Uterine smooth muscle cell (primary cell): ENCODE measurements at places on chromosomes 12 and 14. TPM values are rescaled to one million over a fixed set of nuclear protein-coding genes. Genes with fewer than 3 reads are reported as not detected.

The EML1 gene
- 60.3 and 73.4 TPM in 2 replicates for total RNA-seq

The CD69 gene
- total RNA-seq: 0.11 TPM in 1 of 2 replicates, not detected in the other

The KRT73 gene
- total RNA-seq: not detected in 2 replicates

The OAS2 gene
- 0.77 and 1.1 TPM in 2 replicates for total RNA-seq

The CLEC6A gene
- not detected in 2 replicates for total RNA-seq

The TBC1D30 gene
- 0.33 and 0.87 TPM in 2 replicates for total RNA-seq

The LMNTD1 gene
- 1.9 and 3.1 TPM in 2 replicates for total RNA-seq

The IFNG gene
- not detected in 2 replicates for total RNA-seq

The CLMN gene
- total RNA-seq: 0.22 and 0.50 TPM in 2 replicates
